Cardiac fibroblast (primary cell): ENCODE measurements at places on chromosomes 13 and 19.

GRCh38 chr19:13865571-13866462 lies 11.1 kb upstream of the NANOS3 start:
- DNase-seq: no peak

DNA sequence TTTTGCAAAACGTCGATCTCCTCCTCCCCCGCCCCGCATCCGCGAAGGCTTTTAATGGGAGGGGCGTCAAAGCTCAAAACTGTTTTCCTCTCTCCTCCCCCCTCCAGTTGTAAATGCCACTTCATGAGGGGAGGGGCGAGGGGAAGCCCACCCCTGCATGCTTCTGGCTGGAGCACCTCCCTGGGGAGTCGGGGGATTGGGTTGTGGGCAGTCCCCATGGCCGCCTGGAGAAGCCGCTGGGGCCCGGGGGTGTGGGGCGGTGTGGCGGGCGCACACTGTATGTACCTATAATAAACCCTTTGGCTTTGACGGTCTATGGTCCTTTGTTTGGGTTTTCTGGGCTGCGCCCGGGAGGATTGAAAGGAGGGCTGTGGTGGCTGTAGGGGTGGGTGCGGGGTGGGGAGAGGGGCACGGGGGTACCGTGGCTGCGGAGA lies 505 bp upstream of the SHKBP1 start:
- DNase-seq: no peak

DNA sequence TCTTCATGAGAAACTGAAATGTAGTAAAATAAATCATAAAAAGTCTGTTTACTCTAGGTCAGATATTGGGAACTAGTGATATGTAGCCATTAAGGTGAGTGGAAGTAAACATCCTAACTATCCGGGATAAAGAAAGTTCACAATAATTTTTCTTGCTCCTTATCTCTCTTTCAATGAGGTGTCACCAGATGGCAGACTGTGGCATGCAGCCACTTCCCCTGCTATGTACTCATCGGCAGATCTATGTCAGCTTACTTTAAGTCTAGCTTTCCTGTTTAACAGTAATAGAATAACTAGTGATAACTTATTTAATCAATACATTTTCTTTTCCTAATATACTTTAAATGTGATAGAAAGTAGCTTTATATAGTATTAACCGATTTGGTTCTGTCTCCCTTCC lies 181.9 kb downstream of the NDFIP2 start:
- DNase-seq: no peak

DNA sequence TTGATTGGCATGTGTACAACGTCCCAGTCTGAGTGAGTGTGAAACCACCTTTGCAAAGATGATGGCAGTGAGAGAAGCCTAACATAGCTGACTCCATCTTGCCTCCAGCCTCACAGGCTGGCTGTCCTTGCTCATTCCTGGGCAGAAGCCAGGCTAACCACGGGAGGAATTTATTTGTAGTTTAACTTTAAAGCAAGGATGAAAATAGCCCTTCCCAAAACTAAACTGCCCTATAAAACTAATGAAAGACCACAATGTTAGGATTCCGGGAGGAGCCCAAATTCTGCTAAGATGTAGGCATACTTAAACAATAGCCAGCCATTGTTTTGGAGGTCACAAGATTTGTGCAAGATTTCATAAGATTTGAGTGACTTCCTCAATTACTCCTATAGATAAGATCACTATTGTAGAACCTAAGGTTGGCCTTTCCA lies 96.6 kb upstream of the LSM14A start:
- no peak for DNase-seq
